ENCODE measurements at places on chromosomes 5 and 9.

DNA sequence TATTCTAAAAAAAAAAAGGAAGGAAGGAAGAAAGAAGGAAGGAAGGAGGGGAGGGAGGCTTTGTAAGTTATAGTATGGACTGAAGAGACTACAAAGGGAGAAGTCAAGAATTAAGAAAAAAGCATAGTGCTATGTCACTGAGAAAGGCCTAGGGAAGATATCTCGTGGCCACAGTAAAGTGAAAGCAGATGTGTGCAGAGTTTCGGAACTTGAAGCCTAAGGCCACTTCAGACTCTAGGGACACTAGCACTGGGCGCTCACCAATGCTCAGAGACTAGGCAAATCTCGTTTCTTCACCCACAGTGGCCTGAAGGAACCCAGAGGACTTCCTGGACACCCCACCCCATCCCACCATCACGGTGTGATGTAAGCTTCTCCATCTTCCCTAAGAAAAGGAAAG lies 181.4 kb upstream of the TRPM3 start:
- no peak for DNase-seq

GRCh38 chr9:138105561-138106505 lies 228.3 kb downstream of the CACNA1B start:
- no peak for DNase-seq

- DNase-seq: no peak
Measured at GRCh38 chr9:95985440-95986055, 110.1 kb downstream of the ERCC6L2 start.

- DNase-seq: no peak
Measured at GRCh38 chr9:108130905-108131304, 641.3 kb upstream of the KLF4 start.

DNA sequence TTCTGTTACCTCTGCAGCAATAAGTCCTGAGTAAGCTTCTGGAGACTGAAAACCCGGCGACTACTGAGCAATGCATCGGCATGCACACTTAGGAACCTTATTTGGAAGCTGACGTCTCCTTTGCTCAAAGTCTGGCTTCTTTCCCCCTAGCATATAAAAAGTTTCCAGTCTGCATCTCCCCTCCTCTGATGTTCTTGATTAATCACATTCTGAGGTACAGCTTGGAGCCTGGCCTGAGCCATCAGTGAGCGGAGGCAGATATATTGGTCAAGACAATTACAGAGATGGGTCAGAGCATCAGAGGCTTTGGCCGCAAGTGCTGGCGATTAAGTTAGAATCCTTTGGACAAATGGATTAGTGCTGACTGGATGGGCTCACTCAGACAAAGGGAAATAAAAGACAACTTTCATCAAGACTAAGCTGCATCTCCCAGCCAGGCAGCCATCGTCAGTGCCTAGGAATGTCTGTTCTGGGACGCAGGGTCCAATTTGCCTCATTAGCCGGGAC lies 140.7 kb downstream of the MTX3 start:
- no peak for DNase-seq

GRCh38 chr5:147674411-147674810 lies 108.1 kb downstream of the JAKMIP2 start:
- no peak for DNase-seq

- no peak for DNase-seq
Measured at GRCh38 chr9:133679056-133679455, 42.9 kb downstream of the DBH start.

DNA sequence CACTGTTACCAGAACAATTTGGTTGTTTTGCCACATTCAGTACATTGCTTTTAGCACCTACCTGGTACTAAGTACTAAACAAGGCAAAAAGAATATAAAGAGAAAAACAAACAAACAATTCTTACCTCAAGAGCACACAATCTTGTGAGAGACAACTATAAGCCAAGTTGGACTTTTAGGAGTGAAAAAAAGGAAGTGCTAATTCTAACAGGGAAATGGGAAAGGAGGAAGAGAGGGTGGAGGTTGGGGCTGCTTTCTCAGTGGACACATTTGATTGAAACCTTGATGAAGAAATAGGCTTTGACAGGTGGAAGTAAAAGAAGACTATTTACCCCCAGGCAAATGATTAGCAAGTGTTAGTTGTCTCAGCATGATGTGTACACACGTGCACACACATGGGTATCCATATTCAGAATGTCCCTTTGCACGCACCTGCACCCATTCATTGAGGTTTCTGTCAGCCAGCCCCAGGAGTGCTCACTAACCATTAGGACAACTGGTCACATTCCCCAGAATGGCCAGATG lies 302.6 kb downstream of the ACTL7B start:
- no peak for DNase-seq

DNA sequence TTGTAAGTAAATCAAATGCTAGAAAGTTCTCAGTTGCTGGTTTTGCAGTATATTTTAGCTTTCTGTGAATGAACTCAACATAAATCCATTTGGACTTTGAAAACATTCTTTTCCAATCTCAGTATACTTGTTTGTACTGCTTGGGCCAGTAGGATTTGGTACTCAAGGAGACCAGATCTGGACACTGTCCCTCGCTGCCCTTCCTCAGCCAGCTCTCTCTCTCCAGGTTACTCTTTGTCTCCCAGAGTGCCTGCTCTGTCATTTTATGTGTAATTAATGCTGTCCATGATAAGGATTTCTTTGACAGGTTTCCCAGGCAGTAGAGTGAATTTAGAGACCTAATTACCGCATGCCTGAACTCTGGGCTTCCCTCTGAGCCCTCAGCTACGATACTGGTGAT lies 344.6 kb upstream of the SGCD start:
- no peak for DNase-seq

GRCh38 chr9:82582693-82583092 lies 480.2 kb downstream of the RASEF start:
- DNase-seq: no peak

DNA sequence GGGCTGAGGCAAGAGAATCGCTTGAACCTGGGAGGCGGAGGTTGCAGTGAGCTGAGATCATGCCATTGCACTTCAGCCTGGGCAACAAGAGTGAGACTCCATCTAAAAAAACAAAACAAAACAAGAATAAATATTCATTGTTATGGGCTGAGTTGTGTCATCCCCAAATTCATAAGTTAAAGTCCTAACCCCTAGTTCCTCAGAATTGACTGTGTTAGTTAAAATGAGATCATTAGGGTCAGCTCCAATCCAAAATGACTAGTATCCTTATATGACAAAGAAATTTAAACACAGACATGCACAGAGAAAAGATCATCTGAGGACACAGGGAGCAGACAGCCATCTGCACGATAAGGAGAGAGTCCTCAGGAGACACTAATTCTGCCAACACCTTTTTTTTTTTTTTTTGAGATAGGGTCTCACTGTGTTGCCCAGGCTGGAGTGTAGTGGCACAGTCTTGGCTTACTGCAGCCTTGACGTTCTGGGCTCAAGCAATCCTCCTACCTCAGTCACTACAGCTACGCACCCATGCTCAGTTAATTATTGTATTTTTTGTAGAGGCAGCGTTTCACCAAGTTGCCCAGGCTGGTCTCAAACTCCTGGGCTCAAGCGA lies 32.1 kb upstream of the GCNT1 start:
- DNase-seq: no peak

DNA sequence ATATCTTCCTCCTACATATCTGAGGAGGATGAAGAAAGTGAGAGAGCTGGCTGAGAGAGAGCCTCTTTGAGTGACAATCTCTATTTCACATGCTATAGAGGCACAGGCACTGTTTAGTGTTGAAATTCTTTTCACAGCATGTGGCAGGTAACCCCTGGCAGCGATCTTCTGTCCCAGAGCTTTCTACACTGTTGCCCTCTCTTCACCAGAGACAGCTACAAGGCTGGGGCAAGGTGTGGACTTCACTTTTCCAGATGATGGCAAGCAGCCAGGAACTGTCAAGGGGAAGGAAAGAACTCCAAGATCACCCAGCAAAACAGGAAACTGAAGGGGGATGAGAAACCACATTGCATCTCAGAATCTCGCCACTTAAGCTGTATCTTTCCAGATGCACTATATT lies 205.2 kb downstream of the CAAP1 start:
- no peak for DNase-seq

DNA sequence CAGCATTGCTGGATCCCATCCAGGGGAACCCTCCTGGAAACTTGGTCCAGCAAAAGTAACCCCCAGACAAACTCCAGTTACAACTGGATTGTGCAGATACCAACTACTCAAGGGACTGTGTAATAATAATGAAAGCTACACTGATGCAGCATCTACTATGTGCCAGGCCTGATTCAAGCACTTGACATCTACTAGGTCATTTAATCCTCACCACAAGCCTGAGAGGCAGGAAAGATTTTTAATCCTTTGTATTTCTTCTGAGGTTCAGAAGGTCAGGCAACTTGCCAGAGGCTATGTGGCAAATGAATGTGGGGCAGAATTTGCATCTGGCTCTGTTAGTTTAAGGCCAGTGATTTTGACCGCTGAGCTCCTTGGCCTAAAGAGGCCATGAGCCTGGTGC lies 29.5 kb upstream of the FOXI1 start:
- no peak for DNase-seq

DNA sequence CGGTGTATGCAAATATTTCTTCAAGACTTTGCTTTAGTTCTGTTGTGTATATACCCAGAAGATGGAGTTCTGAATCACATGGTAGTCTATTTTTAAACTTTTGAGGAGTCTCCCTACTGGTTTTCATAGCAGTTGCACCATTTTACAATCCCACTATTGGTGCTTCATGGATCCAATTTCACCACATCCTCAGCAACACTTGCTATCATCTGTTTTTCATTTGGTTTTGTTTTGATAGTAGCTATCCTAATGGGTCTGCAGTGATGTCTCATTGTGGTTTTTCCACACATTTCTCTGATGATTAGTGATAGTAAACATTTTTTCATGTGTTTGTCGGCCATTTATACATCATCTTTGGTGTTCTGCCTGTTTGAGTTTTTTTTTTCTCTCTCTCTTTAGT lies 1339.3 kb downstream of the EFNA5 start:
- no peak for DNase-seq

- DNase-seq: no peak
Measured at GRCh38 chr9:94787266-94787665, 60.8 kb downstream of the AOPEP start.

DNA sequence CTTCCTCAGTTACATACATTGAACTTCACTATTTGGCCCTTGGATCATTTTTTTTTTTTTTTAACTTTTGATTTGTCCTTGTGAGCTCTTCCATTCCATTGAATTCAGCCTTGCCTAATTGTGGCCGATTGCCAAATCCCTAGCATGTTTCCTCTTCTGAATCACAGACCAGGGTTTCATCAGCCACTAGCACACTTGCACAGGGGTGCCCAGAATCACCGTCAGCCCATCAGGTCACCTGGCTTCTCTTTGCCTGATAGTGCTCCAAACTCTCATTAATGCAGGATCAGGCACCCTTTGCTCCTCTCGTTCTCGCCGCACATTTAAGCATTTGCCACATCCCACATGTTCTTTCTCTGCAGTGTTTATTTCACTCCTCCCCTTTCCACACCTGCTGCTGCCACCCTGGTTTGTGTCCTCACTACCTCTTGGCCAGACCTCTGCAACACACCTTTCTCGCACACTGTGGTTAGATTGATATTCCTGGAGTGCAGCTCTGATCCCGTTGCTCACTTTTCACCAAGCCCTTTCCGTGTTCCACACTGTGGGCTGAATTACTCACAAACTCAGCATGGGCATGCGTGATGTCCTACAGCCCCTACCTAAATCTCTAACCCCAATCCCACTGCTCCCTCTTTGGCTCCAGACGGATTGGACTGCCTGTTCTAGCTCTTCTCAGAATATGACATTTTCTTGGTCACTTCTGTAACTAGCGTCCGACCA lies 9.8 kb downstream of the PIK3R1 start:
- DNase-seq: no peak

DNA sequence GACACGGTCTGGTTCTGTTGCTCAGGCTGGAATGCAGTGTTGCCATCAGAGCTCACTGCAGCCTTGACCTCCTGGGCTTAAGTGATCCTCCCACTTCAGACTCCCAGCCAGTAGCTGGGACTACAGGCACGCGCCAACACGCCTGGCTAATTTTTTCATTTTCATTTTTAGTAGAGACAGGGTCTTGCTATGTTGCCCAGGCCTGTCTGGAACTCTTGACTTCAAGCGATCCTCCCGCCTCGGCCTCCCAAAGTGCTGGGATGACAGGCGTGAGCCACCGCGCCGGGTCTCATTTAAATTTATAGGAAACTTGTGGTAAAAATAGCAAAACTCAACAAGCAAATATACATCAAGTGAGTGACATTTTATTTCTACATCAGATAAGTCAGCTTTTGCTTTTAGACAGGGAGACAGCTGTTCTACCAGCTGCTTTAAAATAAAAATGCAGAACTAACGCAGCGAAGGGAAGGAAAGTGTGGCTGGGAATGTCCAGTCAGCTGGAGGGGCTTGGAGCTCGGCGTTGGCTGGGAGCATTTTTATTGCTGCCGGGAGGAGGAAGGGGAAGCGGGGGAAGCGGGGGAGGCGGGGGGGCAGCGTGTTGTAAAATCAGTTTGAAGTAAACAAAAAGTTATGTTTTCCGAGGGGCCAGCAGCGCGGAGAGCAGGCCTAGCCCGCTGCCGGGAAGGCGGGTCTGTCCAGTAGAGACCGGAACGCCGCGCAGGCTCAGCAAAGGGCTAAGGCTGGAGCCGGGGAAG lies 707 bp upstream of the ZFYVE16 start:
- DNase-seq: no peak

DNA sequence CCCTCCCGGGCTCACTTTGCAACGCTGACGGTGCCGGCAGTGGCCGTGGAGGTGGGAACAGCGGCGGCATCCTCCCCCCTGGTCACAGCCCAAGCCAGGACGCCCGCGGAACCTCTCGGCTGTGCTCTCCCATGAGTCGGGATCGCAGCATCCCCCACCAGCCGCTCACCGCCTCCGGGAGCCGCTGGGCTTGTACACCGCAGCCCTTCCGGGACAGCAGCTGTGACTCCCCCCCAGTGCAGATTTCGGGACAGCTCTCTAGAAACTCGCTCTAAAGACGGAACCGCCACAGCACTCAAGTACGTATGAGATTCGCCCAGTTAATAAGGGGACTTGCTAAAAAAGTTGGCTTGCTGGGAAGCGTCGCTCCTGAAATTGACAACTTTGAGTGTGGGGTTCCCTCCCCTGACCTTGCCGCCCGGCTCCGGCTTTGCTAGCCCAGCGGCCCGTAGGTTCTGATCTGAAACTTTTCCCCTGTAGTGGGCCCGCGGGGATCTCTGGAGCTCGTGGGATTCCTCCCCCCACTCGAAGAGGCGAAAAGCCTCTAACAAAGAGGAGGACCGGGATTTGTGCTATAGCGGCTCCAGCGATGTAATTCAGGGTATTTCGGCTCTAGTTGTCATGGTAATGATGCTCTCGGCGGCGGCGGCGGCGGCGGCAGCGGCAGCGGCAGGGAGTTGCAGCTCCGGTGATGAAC lies 572 bp downstream of the NR4A3 start:
- DNase-seq: peak; percentile 47

GRCh38 chr9:89022001-89022759 lies 30.9 kb downstream of the S1PR3 start:
- DNase-seq: no peak

Measured in cerebellum (tissue), 4 donors.